Suppressor macrophage treated with lipopolysaccharide for 4 hours (primary cell): ENCODE measurements at places on chromosomes 4 and X.

DNA sequence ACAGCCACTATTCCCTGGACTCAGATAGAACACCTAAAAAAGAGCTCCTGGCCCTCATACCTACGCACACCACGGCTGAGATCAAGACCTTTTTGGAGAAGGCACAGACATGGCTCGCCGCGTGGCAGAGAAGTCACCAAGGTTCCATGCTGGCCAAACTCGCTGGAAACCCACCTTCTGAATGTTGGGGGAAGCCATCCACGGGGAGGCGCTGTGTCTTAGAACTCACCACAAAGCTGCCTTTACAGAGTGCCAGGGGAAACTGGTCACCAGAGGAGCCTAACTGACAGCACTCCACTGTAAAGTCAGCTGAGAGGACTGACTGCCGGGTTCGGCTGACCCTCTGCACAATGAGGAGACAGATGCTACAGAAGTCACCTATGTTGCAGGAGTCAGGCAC is 97.9 kb downstream of the NEUROG2 start:
- no peak for DNase-seq

GRCh38 chr4:161522031-161522430 is 641.8 kb downstream of the FSTL5 start:
- no peak for DNase-seq

DNA sequence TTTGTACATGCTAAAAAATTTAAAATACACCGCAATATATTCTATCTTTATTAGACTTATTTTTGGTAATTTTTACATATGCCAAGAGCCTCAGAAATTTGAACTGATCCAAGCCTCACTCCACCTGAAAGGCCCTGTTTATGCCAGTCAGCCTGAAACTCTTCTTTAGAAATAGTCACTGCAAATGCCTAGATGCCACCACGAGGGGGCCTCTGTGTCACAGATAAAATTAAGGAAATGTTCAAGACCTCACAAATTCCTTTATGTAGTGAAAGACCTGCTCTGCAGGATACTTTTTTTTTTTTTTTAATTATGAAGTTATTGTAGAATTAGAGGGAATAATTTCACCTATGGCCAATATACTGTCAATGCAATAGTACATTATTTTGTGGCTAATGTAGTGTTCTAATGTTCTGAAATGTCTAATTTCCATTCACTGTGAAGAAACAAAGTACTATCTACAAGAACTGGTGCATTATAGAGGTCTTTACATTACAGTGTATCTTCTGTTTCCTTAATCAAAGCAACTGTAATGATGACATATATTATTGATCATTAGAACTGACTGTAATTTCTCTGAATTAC is 69.8 kb downstream of the DTHD1 start:
- peak; percentile 77 for DNase-seq

DNA sequence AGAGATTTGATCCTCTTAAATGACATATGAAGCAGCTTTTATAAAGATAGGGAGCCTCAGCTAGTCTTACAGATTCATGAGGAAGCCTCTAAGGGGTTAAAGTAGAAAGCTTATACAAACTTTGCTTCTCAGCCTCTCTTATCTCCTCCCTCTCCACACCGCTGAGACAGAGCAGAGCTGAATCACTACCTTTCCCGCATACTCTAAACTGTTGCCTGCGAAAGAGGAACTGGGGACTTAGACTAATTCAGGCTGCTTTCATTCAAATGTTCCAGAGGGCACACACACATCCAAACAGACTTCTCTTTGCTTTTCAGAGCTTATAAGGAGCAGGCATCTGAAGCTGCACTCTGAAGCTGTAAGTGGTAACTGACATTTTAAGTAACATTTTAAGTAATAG is at the start of gene SERTM2:
TSS of gene SERTM2 (plus strand) at position 169 of the 400 bp plus-strand sequence. CDS start 7,213 bp downstream, outside the sequence.
- peak; percentile 30 for DNase-seq

GRCh38 chr4:4594285-4594920 is 52.6 kb upstream of the STX18 start:
- DNase-seq = no peak

GRCh38 chr4:119172223-119172622 is 36.6 kb downstream of the MYOZ2 start:
- DNase-seq = no peak

- DNase-seq = no peak
These were observed 216.6 kb upstream of the INTU start for GRCh38 chr4:127416115-127416514.

DNA sequence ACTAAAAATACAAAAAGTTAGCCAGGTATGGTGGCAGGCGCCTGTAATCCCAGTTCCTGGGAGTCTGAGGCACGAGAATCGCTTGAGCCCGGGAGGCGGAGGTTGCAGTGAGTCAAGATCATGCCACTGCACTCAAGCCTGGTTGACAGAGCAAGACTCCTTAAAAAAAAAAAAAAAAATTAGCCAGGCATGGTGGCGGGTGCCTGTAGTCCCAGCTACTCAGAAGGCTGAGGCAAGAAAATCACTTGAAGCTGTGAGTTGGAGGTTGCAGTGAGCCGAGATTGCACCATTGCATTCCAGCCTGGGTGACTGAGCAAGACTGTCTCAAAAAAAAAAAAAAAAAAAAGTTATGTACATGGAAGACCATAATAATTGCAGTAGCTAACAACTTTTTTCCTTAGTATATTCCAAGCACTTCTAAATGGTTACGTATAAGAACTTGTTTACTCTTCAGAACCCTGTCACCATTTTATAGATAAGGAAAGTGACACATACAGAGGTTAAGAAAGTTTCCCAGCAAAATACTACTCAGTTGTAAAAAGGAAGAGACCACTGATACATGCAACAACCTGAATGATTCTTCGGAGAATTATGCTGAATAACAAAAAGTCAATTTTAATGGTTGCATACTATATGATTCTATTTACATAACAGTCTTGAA is 24.5 kb downstream of the RUFY3 start:
- DNase-seq = no peak
